ENCODE measurements at places on chromosomes 7 and 10.

DNA sequence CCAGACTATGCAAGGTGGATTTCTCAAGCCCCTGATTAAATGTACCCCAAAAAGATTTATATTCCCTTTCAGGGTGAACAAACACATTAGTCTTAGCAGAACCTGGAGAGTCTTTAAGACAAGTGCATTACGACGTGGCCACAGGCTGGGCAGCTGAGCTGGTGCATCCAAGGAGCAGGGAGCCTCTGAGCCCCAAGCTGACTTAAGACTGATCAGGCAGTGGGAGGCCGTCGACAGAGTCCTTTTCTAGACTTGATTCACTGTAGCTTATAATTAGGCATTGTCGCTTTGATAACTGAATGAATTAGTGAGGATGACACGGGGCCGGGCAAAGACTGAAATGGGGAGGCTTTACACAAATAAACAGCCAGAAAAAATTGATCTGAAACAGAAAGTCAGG, 353.2 kb downstream of the GPAM start:
- DNase-seq = no peak

- DNase-seq = no peak
Observed at GRCh38 chr7:18703685-18704084, 208.1 kb downstream of the HDAC9 start.

- peak; percentile 27 for DNase-seq
Observed at GRCh38 chr7:5452937-5453540, 29.4 kb upstream of the TNRC18 start.

DNA sequence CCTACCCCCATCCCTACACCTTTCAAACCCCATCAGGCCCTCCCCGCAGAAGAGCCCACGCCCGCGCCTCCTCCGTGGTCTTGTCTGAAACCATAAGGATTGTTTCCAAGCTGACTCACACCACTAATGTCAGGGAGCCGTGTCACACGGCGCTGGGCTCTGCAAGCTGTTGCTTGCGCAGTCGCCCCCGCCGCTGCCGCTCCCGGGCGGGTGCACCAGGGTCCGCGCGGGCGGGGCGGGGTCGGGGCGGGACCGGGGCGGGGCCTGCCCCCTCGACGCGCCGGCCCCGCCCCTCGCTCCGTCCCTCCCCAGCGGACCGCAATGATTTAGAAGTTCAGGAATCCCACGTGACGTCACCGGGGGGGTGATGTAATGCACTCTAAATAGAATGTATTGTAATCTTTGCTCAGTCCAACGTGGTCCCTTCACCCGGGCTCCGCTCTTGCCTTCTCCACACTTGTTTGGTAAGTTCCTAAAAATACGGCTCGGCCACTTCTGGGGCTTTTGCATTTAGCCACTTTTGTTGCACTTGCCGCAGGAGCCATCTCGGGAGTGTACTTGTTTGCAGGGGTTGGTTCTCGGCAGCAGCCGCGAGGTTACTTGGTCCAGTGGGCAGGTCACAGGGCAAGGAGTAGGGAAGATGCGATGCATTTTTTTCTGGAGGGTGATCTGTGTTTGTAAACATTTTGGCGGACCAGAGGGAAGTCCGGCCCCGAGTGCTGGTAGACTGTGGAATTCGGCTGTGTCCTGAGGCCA, 3.2 kb upstream of the CREB5 start:
- no peak for DNase-seq

DNA sequence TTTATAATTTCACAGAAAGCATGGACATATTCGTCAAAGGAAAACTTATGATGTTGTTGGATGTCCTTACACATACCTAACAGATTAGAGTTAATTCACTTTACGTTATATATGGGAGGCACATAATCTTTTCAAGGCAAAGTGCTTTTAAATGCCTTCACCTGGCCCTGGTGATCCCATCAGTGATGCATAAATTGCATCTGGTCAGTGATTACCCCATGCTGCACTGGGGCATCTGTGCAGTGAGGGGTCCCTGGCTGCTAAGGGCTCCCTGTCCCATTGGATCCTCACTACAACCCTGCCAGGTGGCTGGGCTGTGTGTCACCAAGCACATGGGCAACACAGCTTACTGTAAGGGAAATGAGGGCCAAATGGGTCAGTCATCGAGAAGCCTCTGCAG, 441.1 kb downstream of the RPS24 start:
- DNase-seq = no peak

- DNase-seq = no peak
Observed at GRCh38 chr7:151626422-151627115, 106.9 kb upstream of the RHEB start.
